Activated T-cell treated with anti-CD3 and anti-CD28 coated beads, Interleukin-2, amount 50 U/mL, for 4 hours (primary cell): ENCODE measurements at places on chromosomes 5 and 9.
A peak's percentile ranks its signal among the peaks of the same experiment; 100 is the strongest.

- DNase-seq, result no peak
Measured at GRCh38 chr9:23497137-23497504, 328.9 kb downstream of the ELAVL2 start.

GRCh38 chr9:19642256-19642655, 146.6 kb downstream of the SLC24A2 start:
- DNase-seq, result no peak

DNA sequence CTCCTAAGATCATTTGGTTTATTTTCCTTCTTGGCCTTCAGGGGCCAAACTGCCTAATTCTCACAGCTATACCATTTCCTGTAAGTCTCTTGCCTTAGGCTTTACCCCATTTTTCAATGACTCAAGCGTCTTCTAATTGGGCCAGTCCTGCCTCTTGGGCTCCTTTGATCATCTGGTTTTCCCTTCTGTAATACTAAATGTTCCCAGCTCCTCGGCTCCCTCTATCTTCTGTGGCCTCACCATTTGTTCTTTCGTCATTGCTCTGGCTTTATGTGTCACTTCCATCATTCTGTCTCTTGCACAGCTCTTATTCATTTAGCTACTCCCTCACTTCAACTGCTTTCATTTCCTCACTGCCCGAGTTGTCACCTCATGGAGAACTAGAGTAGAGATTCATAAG, 14.5 kb upstream of the SPINK7 start:
- DNase-seq, result no peak

GRCh38 chr9:93603906-93604326, 27.5 kb downstream of the PHF2 start:
- DNase-seq, result no peak

- DNase-seq, result no peak
Measured at GRCh38 chr5:75690669-75691068, 26.6 kb downstream of the POC5 start.

DNA sequence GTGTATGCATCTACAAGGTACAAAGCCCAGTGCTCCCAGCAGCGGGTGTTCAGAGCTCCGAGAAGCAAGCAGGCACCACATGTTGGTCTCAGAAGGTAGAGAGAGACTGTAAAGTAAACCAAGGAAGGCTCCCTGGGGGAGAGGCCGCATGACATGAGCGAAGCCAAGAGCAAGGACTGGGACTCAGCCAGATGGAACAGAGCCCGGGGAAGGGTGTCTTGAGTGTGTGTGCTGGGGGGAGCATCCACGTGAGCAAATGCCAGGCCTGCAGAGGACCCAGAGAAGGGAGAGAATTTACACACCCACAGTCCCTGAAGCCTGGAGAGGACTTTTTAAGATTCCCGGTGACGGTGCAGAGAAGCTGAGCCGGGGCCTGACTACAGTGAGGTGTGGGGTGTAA, 15.2 kb upstream of the KCNIP1 start:
- DNase-seq, result no peak

GRCh38 chr5:27403243-27403882, 365.0 kb upstream of the CDH9 start:
- DNase-seq, result no peak

- no peak for DNase-seq
Measured at GRCh38 chr5:148961261-148962199, 101.3 kb downstream of the SH3TC2 start.

DNA sequence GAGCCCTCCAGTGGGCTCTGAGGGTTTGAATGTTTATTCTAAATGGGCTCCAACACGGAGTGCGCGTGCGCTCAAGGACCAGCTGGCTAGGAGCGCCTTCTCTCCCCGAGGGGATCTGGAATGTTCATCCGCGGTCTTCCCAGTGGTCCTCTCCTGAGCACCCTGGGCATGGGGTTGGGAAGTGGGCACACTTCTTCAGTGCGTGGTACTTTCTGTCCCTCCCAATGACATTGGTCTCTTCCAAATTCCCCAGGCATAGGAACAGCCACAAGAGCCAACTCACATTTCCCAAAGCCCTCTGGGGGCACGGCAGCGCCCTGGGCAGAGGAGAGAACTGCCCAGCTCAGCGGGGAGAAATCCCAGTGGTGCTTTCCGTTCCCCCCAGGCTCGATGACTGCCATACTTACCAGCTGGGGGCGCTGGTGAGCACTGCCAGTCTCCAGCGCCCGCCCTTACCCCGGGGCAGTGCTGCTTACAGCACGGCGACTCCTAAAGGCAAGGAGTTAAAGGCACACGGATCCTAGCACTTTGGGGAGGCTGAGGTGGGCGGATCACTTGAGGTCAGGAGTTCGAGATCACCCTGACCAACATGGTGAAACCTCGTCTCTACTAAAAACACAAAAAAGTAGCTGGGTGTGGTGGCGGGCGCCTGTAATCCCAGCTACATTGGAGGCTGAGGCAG, 29.9 kb upstream of the OBP2B start:
- peak; percentile 53 for DNase-seq

- no peak for DNase-seq
Measured at GRCh38 chr5:104305602-104306001, 743.0 kb upstream of the NUDT12 start.

DNA sequence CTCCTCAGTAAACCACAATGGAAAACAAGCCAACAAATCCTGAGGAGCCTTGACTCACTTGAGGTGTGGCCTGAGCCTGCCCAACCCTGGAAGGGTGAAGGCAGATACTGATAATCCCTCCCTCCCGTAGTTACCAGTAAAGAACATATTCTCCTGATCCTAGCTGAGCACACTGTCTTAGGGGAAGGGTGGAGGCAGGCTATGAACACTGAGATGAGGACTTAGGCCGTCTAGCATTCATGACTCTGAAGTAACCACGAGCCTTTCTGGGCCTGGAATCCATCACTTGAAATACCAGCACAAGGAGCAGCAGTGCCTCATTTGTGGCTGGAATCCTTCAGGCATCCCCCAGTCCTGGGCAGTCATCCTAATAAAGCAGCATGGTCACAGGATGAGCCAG, 124.5 kb upstream of the PRLR start:
- no peak for DNase-seq

DNA sequence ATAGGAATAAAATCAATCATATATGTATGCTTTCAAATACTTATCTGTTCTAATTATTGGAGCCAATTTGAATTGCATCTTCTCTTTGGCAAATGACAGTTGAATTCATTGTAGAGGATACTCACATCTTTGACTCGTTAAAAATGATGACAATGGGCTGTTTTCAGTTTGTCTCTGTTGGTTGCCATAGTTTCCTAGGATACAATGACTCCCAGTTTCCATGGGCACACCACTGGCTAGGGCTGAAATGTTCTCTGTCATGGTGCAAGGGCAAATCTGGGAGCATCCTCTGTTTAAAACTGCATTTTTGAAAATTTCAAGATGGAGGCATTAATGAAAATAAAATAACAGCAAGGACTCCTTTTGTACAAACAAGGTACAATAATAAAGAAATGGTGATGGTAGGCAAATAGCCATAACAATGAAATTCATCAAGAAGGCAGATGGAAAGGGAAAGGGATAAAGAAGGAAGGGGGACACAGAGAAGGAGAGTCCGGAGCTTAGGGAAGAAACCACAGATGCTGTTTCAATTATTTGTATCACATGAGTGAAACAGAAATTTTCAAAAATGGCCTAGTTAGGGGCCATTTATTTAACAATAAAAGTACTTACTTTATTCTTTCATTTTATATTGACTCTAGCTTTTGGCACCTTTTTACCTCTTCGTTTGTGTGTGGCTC, 378.8 kb upstream of the SEMA6A start:
- DNase-seq, result no peak

DNA sequence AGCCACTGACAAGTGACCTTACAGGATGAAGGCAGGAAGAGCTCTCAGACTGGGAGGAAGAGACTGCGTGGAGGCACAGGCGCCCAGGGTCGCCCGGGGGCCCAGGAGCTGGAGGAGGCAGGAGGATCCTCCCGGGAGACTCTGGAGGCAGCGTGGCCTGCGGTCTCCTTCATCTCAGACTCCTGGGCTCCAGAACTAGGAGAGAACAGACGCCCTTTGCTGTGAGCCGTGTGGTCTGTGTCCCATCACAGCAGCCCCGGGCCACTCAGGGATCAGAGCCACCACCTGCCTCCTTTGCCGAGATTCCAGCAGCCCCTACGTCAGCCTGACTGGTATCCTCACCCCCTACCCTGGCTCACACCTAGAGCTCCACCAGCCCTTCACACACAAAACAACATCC, 45.2 kb downstream of the SLC12A7 start:
- DNase-seq, result no peak

GRCh38 chr5:80755626-80756025, 100.8 kb upstream of the DHFR start:
- DNase-seq, result no peak

GRCh38 chr9:7930613-7931012, 131.0 kb upstream of the DMAC1 start:
- DNase-seq, result no peak

GRCh38 chr9:134547161-134548100, 94.2 kb upstream of the COL5A1 start:
- DNase-seq, result no peak

GRCh38 chr9:17509151-17509550, 69.7 kb upstream of the SH3GL2 start:
- no peak for DNase-seq

- DNase-seq, result no peak
Measured at GRCh38 chr5:37182667-37183066, 66.5 kb downstream of the CPLANE1 start.

DNA sequence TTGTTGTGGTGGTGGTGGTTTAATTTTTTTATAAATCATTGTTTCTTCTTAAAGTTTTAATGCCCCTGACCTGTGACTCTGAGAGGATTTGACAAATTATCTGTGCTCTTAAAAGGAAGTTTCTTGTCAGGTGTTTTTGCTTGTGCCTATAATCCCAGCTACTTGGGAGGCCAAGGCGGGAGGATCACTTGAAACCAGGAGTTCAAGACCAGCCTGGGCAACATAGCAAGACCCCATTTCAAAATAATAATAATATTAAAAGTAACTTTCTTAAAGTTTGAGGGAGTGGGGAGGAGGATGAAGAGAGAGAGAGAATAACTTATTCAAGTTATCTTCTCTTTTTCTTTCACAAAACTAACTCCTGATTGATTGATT, 12.2 kb upstream of the ERMP1 start:
- DNase-seq, result no peak

DNA sequence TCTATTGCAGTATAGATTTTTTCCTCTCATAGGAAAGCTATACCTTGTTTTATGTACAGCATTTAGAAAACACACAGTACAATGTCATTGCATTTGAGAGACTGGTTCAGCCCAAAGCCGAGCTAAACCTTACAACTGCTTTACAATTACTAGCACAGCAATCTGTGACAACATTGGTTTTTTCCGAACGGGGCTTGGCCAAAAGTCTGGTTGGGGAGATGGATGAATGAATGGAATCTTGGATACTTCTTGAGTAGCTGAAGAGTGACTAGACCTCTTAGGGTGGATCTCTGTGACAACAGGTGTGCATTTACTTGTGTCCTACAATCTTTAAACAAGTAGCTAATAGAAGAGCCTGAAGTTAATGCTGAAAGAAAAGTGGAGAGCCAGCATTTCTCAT, 1.2 kb downstream of the SGCD start:
- DNase-seq, result no peak

- no peak for DNase-seq
Measured at GRCh38 chr5:91058575-91058974, 324.5 kb downstream of the ARRDC3 start.

DNA sequence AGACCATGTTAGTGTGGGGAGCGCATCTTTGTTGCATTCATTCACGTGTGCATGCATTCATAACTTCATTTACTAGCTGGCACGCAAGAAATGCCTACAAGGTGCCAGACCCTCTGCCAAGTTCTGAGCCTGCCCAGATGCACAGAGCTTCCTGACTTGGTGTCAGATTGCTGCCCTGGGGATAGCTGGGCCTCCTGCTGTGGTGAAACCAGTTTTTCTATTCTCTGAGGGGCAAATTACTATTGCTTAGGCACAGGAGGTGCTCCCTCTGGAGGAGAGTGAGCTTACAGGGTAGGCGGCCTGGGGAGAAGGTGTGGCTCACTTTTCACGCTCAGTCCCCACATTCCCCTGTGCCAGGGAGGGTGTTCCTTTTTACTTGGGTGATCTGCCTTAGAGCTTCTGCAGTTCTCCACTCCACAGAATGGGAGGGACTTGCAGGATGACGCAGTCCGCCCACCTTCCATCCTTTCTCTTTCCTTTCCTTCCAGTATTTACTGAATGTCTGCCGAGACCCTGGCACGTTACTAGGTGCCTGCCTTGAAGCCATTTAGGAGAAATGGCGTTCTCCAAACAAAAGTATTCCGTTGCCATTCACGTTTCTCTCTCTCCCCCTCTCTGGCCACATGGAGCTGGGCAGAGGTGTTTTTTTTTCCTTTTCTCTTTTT, 27.9 kb upstream of the CTNNA1 start:
- no peak for DNase-seq

DNA sequence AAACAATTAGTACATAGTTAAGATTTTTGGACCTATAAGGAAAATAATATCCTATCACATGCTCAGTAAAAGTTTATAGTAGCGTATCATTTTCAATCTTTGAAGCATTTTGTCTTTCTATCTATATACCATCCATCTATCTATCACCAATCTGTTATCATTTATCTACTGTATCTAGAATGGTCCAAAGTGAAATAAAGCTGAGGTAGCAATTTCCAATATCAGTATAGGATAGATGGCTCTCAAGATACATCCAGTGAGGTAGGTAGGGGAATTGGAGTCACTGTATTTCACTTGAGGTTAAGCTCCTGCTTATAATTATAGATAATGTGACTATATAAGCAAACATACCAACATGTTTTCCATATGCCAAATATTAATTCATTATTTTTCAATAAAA, 889.1 kb upstream of the CTNND2 start:
- DNase-seq, result no peak

DNA sequence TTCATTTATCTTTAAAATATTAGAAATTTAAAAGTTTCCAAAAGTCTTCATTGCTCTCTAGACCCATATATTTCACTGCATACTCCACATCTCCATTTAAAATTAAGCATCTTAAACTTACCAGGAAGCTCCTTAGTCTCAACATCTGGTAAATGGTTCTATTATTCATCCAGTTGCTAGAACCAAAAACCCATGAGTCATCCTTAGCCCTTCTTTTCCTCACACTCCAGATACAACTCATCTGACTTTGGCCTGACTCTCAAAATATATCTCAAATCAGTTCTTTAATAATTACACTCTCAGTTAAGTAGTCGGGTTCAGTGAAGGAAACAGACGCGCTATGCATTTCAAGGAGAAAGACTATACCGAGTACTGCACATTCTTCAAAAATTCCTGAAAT, 110.2 kb upstream of the COX7C start:
- no peak for DNase-seq

DNA sequence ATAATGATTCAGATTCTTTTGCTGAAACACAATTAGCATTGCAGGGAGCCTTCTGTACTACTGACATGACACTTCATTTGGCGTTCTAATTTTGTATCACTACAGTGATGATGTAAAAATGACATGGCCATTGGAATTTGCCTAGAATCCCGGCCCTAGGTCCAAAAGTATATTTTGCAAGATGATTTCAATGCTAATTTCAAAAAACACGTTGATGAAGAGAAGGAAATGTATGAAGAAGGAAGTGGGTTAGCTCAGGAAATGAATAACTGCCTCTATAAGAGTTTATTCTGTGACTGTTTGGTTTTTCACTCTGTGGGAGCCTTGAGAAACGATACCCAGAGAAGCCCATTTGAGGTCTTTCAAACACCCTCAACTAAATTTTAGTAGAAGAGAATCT, 59.3 kb downstream of the OSTF1 start:
- no peak for DNase-seq
